ENCODE measurements at places on chromosomes 13 and 19.

GRCh38 chr19:2494447-2495129, 18.7 kb downstream of the GADD45B start:
- DNase-seq, result no peak

GRCh38 chr19:5365905-5366304, 25.3 kb upstream of the PTPRS start:
- DNase-seq, result no peak

- no peak for DNase-seq
Observed at GRCh38 chr19:43766755-43767043, 11.9 kb upstream of the SMG9 start.

DNA sequence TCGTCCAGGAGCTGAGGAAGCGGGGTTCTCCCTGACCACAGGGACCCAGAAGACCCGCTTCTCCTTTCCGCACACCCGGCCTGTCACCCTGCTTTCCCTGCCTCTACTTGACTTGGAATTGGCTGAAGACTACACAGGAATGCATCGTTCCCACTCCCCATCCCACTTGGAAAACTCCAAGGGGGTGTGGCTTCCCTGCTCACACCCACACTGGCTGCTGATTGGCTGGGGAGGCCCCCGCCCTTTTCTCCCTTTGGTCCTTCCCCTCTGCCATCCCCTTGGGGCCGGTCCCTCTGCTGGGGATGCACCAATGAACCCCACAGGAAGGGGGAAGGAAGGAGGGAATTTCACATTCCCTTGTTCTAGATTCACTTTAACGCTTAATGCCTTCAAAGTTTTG, 18.9 kb downstream of the VASP start:
- no peak for DNase-seq

GRCh38 chr13:43289470-43290255, 266.3 kb downstream of the DNAJC15 start:
- DNase-seq, result no peak

DNA sequence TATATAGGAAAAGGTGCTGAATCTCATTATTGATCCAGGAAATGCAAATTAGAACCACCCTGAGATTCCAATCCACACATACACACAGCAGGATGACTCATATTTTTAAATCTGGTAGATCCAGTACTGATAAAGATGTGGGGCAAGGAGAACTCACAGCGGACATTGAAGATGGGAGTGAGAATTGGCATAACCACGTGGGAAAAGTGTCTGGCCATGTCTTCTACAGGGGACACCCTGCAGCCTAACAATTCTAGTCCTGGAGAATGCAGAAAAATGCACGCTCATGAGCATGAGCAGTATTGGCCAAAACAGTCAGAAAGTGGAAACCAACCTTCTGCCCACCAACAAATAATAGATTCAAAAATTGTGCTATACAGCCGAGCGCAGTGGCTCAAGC, 13.5 kb upstream of the BCL3 start:
- no peak for DNase-seq

DNA sequence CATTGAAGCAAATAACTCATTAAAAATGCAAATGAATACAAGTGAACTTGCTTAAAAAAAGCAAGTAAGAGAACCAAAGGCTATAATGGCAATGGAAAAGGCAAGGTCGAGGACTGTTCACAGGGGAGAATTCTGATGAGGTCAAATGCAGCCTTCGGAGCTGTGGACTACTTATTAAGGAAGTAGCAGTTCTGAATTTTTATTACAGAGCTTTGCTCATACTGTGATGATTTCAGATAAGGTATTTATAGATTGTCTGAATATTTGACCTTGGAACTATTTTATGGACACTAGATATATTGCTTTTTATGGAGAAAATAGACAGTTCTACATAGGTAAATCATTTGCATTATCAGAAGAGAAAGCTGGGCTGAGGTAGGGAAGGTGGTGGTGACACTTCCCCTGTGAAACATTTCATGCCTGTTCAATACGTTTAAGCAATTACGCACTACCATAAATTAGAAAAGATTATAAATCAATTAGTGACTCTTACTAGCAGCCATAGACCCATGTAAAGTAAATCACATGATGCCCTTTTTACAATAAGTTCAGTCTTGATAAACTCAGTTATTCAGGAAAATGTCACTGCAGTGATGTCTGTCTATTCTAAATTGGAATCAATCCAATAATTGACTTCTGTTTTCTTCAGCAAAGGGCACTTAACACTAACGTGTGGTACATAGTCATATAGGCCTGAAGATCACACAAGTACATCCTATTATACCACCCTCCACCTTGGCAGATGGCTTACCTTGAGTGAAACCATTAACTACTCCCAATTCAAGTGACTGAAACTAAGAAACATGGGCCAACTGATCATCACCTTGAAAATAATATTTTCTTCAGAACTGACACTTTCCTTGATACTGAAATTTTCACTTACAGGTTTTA, 260.0 kb downstream of the KLF12 start:
- no peak for DNase-seq

GRCh38 chr19:17606590-17607185, 51.2 kb downstream of the COLGALT1 start:
- DNase-seq, result no peak
